Thyroid gland (tissue), 4 donors: ENCODE measurements at places on chromosomes 12 and 14. TPM values are rescaled to one million over a fixed set of nuclear protein-coding genes. Genes with fewer than 3 reads are reported as not detected.

CRADD gene
- total RNA-seq, result 56.7 TPM

KRT73 gene
- total RNA-seq, result not detected

C12orf42 gene
- total RNA-seq, result not detected

GARIN6 gene
- not detected for total RNA-seq

VDR gene
- total RNA-seq, result 5.2 TPM

LMNTD1 gene
- total RNA-seq, result 0.27 TPM

DNA sequence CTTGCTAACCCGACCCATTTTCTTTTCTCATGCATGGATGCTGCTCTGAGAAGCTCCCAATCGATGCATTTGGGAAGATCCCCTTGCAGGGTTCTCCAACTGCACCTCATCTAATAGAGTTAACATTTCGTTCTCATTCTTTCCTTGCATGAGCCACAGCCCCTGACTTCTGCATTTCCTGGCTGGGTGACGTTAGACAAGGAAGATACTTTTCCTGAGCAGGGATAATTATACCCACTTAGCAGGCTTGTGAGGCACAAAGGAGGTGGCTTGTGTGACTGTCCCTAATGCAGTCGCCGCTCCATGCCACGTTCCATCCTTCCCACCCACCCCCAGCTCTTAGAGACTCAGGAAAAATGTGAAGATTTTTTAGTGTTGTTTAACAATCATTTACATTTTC, 195.1 kb downstream of the CHST11 start:
- DNase-seq, result no peak

DNA sequence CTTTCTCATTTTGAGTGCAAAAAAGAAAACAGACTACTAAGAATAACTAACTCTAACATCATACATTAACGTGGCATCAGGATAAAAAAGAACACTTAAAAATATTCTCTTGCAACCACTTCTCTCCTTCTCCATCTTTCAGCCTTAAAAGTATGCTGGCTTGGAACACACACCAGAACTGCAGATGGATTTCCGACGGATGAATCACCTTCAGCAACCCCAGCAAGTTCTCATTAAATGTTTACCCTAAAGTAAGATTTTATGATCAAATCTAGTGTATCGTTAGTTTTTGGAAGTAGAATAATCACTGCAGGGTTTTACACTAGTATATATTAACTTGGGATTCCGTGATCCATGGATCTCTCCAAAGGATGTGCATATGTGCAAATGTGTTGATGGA, 1.2 kb downstream of the NEK9 start:
- DNase-seq, result no peak

- no peak for DNase-seq
Observed at GRCh38 chr14:85175556-85175955, 354.4 kb upstream of the FLRT2 start.

DNA sequence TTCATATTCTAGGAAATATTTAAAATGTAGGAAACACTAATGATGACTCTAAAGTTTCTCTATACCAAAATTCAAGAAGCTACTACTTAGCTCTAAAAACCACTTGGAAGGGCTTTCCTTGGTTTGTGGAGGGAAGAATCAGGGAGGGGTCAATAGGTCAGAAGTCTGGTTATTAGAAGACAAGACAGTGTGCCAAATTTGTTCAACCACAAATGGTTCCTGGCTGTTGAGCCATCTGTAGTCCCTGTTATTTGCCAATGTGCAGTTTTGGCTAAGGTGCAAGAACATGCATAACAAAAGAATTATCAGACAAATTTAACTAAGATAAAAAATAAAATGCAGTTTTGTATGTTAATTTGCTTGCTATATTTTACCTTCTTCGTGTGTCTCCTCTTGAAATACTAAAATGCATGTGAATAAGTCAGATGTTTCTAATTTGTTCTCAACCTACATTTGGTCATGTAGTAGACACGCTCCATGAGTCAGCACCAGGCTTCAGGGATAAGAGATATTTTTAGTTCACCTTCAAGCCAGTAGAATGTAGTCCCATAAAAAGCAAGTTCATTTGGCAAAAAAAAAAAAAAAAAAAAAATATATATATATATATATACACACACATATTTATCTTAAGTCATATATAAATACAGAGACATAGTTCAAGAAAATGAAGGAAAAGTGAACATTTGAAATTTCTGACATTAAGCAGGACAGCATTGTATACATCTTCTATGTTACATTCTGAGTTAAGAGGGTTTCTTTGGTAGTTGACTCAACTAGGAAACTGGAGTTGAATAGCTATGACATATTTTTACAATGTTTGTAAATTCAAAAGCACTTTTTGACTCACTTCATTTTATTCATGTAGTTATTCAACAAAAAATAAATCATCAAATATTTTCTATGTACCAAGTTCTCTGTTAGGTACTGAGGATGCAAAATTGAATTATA, 123.3 kb downstream of the KCNC2 start:
- no peak for DNase-seq

DNA sequence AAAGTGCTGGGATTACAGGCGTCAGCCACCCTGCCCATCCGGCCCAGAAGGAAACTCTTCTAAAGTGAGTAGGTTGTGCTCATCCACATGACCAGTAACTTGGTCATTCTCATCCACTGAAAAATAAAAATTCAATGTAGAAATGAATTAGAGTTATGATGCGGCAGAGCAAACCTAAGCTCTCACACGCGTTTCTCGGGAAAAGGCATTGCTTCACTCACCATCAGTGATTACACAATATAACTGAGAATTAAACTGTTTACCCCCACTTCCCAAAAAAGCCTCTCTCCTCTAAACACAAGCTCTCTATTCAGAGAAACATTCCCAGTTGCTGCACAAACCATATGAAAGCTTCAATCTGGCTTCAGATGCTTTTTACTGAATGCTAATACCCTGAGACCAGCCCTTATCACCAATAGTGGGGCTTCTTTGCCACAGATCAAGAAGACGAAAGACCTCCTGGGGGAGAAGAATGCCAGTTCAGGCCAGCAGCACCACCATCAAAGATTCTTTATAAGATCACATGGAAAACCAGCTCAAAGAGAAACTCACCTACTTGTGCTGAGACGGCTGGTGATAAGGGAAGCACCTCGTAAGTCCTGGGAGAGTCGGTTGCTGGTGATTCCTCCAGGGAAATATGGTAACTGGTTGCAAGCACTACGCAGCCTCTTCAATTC, 121.5 kb upstream of the SFSWAP start:
- no peak for DNase-seq

- no peak for DNase-seq
Observed at GRCh38 chr14:68285421-68286179, 466.0 kb downstream of the RAD51B start.

DNA sequence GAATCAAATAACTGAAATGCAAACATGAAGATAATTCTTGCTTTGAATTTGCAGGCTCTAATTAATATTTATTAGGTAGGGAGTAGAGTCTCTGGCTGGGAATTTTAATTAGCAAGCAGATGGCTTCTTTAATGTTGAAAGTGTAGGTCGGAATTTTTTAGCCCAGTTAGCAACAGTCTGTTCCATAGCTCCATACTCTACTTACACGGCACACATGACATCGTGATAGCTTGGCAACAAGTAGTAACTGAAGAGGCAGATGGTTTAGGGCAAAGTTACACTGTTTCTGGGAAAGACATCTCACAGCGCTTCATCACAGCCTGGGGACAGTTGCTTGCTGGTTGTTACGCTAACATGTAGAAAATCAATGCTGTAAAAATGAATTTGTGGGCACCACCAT, 710.7 kb downstream of the GALC start:
- no peak for DNase-seq

DNA sequence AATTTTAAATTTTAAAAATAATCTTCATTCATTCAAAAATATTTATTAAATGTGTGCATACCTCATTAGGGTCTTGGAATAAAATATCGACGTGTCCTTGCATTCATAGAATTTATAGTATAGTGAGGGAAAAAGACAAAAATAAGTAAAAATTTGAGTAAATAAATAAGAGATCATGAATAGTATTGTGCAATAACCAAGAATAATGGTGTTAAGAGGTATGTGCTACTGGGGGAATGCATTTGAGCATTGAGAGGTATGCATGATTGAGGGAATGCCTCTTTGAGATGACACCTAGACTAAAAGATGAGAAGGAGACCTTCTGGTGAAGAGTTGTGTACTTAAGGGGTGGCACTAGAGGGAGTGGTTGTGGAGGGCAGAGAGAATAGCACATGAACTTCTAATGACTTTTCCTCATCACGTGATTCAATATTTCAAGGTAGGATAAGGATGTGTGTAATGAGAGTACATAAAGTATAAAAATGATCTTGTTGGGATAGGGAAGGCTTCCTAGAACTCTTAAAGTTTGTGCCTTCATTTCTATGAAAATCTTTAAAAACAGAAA, 18.8 kb upstream of the CATSPERB start:
- no peak for DNase-seq

- no peak for DNase-seq
Observed at GRCh38 chr12:27271206-27271605, 27.1 kb downstream of the STK38L start.

- DNase-seq, result no peak
Observed at GRCh38 chr14:68370057-68370360, 422.9 kb downstream of the ZFP36L1 start.

GRCh38 chr12:45726603-45727300, 2.8 kb upstream of the ARID2 start:
- DNase-seq, result peak; percentile 65

GRCh38 chr14:68853749-68854148, 60.9 kb upstream of the ZFP36L1 start:
- DNase-seq, result no peak

DNA sequence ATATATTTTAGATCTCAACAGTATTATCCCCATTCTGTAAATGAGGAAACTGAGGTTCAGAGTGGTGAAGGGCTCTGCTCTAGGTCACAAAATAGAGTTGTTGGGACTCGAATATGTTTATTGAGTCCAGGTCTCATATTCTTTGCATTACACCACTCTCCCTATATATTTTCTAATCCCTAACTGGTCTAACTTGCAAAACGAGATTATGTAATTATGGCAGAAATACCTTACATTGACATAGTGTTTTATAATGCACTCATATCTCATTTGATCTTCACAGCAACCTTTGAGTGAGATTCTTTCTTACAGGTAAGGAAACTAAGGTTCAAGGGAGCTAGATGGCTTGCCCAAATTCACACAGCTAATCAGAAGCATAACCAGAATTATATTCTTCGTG, 106.9 kb upstream of the LRIG3 start:
- DNase-seq, result no peak

- peak; percentile 41 for DNase-seq
Observed at GRCh38 chr12:106581543-106582248, 1.1 kb upstream of the RFX4 start.

GRCh38 chr14:64971491-64971942, 619 bp downstream of the RAB15 start:
- DNase-seq, result no peak

- no peak for DNase-seq
Observed at GRCh38 chr14:104550340-104550860, 29.2 kb upstream of the C14orf180 start.

DNA sequence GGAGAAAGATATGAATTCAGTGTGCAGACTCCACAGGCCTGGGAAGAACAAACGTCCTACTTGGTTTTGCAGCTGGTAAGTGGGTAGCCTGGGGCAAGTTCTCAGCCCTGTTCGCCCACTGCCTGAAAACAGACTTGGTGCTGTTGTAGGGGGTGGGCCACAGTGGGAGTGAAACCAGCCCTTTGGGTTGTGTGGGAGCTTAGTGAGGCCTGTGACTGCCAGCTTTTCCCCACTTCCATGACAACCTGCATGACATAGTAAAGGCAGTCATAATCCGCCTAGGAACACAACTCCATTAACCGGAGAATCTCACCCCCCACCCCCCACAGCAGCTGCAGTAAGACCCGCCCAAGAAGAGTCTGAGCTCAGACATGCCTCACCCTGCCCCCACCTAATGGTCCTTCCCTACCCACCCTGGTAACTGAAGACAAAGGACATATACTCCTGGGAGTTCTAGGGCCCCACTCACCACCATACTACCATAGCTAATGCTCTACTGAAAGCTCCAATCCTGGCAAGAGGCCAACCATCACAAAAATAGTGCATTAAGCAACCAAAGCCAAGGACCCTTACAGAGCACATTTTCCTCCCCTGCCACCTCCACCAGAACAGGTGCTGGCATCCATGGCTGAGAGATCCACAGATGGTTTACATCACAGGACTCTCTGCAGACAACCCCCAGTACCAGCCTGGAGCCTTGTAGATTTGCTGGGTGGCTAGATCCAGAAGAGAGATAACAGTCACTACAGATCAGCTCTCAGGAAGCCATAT, 39.8 kb upstream of the LMNTD1 start:
- DNase-seq, result no peak

GRCh38 chr14:69625299-69626131, 14.1 kb downstream of the SUSD6 start:
- DNase-seq, result peak; percentile 35
